ENCODE measurements at places on chromosomes 16 and 17. TPM values are rescaled to one million over a fixed set of nuclear protein-coding genes. Genes with fewer than 3 reads are reported as not detected.

SCGB1C2 gene
- total RNA-seq = not detected

DNA sequence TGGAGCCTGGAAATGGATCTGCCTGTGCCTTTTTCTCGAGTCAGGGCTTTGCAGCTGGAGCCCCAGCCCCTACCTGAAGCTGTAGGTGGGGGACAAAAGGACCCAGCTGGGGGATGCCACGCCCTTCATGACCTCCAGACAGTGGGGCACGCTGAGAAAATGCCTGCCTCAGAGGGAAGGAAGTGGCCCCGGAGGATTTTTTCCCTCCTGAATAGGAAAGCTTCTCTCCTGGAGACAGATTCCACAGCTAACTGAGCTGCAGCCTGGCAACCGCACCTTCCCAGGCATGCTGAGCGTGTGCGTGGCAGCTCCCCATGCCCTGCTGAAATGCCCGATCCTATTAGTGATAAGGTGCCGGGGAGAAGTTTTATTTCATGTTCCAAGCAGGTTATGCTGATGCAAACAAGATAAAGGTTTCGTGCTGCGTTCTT, 58.0 kb downstream of the AIPL1 start:
- H3K4me3 ChIP-seq = no peak overlapping the region
- no peak for DNase-seq
- H3K36me3 ChIP-seq = no peaks in the 10 kb centered on the region
- H3K27ac ChIP-seq = no peak overlapping the region

DNA sequence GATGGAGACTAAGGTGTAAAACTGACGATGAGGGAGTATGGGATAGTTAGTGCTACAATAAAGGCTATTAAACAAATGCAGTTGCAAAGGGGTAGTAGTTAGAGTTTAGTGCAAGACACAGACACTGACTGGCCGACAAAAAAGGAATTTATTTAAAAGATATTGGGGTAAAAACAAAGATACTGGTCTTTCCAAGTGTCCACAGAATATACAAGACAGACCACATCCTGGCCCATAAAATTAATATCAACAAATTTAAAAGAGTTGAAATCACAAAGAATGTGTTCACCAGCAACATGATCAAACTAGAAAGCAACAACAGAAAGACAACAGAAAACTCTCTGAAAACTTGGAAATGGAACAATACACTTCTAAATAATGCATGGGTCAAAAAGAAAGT, 54.7 kb downstream of the CFDP1 start:
- H3K4me1 ChIP-seq = no peaks in the 10 kb centered on the region
- no peak overlapping the region for H3K4me3 ChIP-seq
- no peak overlapping the region for H3K27ac ChIP-seq
- no peaks in the 10 kb centered on the region for H3K36me3 ChIP-seq

DNA sequence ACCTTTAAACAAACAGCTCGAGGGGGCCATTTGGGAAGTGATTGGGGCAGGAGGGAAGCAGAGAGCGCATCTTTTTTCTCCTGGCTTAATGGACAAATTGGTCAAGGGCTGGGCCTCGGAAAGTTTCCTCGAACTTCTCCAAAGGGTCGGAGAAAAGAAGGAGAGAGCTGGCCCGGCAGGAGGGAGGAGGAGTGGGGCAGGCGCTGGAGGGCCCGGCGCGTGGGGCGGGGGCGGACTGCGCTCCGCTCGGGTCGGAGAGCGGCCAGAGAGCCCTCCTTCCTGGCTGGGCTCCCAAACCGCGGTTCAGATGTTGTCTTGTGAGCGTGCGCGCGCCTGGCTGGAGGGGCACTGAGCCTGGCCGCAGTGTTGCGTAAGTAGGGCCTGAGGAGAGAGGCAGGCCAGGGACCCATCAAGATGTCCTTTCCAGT, 1.2 kb downstream of the MMP2 start:
- peak overlapping the region; percentile 24 for H3K27ac ChIP-seq
- H3K36me3 ChIP-seq = no peaks in the 10 kb centered on the region
- H3K4me1 ChIP-seq = no peaks in the 10 kb centered on the region
- peak; percentile 68 for DNase-seq
